ENCODE measurements at places on chromosomes 2 and 18. TPM values are rescaled to one million over a fixed set of nuclear protein-coding genes. Genes with fewer than 3 reads are reported as not detected.
A peak's percentile ranks its signal among the peaks of the same experiment; 100 is the strongest.

DNA sequence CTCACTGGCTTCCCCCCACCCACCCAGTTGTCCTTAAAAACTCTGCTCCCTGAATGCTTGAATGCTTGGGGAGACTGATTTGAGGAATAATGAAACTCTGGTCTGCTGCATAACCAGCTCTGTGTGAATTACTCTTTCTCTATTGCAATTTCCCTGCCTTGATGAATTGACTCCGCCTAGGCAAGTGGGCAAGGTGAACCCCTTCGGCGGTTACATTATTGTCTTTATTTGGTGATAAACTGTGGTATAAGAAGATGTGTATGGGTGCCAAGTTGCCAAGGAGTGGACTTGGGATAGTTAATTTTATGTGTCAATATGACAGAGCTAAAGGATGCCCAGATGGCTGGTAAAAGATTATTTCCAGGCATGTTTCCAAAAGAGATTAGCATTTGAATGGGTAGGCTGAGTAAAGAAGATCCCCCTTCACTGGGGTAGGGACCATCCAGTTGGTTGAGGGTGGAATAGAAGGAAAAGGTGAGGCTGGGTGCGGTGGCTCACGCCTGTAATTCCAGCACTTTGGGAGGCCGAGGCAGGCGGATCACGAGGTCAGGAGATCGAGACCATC lies 98.5 kb upstream of the HAAO start:
- DNase-seq = no peak

DNA sequence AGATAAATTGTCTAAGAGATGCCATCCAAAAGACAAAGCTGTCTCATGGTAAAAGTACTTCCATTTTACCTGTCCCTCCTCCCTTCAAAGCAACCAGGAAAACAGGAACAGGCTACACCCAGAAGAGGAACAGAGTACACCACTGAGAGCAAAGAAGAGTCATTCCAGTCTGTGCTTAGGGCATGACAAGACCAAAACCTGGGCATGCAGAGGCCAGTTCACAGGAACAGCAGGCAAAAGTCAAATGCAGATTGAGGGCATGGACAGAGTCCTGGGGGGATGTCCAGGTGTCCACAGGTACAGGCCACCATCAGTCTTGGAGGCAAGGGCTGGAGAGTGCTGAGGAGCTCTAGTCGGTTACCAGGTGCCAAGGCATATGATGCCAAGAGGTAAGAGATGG lies 23.7 kb downstream of the PLEK start:
- no peak for DNase-seq

- no peak for DNase-seq
Measured at GRCh38 chr2:133878326-133878725, 310.1 kb upstream of the NCKAP5 start.

The VWC2L gene
- not detected for total RNA-seq

The ZNF142 gene
- 3.3 TPM for total RNA-seq

The SLC11A1 gene
- total RNA-seq = not detected

The CNDP1 gene
- not detected for total RNA-seq

DNA sequence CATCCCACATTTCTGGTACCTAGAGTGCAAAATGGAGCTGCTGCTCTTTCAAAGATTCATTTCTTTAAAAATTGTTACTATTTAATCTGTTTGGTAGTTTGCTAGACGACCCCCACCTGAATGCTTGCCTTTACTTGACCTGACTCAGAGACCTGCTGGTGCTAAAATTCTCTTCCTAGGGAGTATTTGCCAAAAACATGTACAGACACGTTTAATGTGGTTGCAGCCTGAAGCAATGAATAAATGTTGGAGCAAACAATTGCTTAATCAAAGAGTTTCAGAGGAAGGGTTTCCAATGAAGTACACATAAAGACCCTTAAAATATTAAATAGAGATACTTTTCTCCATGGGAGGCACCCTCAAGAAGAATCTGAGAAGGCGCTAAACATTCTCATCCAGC lies 734.4 kb downstream of the CBLN2 start:
- no peak for DNase-seq

- no peak for DNase-seq
Measured at GRCh38 chr2:217086038-217086522, 226.2 kb upstream of the TNP1 start.

- no peak for DNase-seq
Measured at GRCh38 chr18:4248686-4249085, 206.4 kb downstream of the DLGAP1 start.

GRCh38 chr2:69065735-69066336 lies 52.9 kb downstream of the ANTXR1 start:
- DNase-seq = no peak

The BCL11A gene
- 1.0 TPM for total RNA-seq

GRCh38 chr2:239826376-239826775 lies 198.8 kb downstream of the NDUFA10 start:
- DNase-seq = no peak

GRCh38 chr2:222760301-222760897 lies 88.9 kb downstream of the MOGAT1 start:
- peak; percentile 16 for DNase-seq

The SULT6B1 gene
- total RNA-seq = not detected

DNA sequence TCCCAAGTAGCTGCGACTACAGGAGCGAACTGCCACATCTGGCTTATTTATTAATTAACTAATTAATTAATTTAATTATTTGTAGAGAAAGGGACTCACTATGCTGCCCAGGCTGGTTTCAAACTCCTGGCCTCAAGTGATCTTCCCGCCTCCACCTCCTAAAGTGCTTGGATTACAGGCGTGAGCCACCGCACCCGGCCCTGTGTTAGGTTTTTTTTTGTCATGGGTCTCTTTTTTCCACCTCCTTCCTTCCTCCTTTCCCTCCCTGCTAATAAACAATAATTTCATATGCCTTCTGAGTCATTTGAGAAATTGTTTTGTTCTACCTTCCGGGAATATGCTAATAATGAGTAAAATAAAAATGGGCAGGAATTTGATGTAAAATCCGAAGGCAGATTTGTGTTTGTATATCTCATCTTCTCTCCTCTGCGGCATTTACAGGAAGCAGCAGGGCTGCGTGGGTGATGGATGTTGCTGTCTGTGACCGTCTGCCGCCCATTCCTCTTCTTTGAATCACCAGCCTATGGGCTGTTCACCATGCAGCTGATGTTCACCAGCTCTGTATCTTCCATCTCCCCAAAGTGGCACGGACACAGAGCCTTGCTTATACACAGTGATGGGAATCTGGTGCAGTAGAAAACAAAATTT lies 89.9 kb downstream of the ACSL3 start:
- no peak for DNase-seq

GRCh38 chr2:149087751-149088150 lies 49.3 kb downstream of the LYPD6B start:
- no peak for DNase-seq

DNA sequence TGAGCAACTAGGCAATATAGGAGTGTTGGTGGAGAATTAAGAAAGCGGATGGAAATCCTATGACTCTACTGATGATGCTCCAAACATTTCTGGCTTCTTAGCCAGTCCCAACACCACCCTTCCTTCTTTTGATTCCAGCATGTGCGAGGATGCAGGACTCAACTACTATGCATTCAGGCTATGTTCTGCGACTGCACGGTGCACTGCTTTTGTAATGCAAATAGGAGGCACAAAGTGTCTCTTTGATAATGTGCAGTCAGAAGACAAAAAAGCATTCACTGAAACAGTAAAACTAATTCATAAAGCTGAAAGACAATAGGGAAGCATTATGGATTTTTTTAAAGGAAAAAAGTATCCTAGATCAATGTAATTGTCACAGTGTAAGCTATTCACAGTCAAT lies 106.7 kb downstream of the MEIS1 start:
- peak; percentile 75 for DNase-seq

GRCh38 chr2:20450201-20450999 lies 3.5 kb downstream of the RHOB start:
- peak; percentile 42 for DNase-seq

- DNase-seq = peak; percentile 20
Measured at GRCh38 chr2:175575346-175576258, 394.1 kb upstream of the ATP5MC3 start.

GRCh38 chr2:46937471-46937901 lies 21.9 kb upstream of the MCFD2 start:
- DNase-seq = no peak

GRCh38 chr2:101272045-101272784 lies 19.5 kb downstream of the CNOT11 start:
- DNase-seq = no peak

GRCh38 chr18:59376351-59376935 lies 17.4 kb upstream of the LMAN1 start:
- peak; percentile 91 for DNase-seq

- DNase-seq = peak; percentile 23
Measured at GRCh38 chr2:126643431-126643830, 12.5 kb upstream of the GYPC start.

- no peak for DNase-seq
Measured at GRCh38 chr2:100882645-100883613, 63.0 kb downstream of the NPAS2 start.

GRCh38 chr2:96413323-96413722 lies 77.8 kb downstream of the NCAPH start:
- no peak for DNase-seq

DNA sequence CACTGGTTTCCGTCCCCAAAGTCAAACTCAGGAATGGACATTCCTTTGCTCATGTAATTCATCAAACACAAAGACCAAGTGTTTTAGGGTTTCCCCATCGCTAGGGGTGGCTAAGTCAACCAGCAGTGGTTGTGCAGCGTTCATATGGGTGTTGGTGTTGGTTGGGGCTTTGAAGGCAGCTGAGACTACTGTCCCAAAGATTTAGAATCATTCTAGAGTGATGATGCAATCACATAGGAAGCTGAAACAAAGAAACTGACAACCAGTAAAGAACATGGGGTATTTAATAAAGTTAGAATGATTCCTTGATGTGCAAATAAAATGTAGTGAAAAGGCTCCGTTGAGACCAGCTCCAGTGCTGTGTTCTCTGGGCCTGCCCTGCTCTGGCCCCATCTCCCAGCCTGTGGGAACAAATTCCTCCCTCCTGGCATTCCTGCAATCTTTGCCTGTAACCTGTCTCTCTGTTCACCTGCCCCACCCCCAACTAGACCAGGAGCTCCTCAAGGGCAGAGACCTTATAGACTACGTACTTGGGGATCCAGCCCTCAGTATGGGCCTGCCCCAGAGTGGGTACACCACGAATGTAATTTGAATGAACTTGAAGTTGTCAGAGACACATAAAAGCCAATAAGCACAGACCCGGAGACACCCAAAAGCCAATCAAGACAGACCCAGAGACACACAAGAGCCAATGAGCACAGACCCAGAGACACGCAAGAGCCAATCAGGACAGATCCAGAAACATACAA lies 191.7 kb upstream of the TWIST2 start:
- no peak for DNase-seq

- no peak for DNase-seq
Measured at GRCh38 chr2:214737188-214737587, 72.3 kb downstream of the BARD1 start.

- DNase-seq = no peak
Measured at GRCh38 chr2:224691563-224691962, 24.6 kb downstream of the CCDC195 start.

DNA sequence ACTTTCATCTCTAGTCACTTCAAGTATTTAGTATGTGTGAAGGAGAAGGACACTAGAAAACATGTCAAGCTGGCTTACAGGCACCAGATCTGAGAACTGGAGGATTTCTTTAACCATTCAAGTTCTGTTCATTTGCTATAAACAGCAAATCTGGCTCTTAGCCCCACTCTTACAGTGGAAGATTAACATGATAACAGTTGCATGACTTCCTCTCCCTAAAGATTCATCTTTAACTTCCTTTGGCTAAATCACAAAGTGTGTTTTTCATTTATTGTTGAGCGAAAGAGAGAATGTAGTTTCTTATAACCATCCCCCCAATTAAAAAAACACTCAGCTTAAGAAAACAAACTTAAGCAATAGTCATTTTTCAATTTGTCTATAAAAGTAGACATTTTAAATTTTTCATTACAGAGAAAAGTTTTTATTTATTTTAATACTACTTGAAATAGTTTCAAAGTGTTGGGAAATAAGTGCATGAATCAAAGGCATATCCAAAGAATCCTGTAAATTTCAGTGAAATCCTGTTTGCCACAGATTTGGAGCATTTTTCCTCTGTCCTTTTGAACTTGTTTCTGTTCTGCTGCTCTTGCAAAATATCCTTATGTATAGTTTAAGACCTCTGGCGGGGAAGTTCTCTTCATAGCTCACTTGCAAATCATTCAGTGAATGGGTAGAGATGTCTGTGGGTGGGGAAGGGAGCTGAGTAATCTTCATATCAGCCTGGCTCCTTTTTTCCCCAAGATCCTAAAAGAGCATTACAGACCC lies 241.0 kb upstream of the RBBP8 start:
- no peak for DNase-seq

The ATP6V1B1 gene
- 0.99 TPM for total RNA-seq

The VIT gene
- not detected for total RNA-seq

DNA sequence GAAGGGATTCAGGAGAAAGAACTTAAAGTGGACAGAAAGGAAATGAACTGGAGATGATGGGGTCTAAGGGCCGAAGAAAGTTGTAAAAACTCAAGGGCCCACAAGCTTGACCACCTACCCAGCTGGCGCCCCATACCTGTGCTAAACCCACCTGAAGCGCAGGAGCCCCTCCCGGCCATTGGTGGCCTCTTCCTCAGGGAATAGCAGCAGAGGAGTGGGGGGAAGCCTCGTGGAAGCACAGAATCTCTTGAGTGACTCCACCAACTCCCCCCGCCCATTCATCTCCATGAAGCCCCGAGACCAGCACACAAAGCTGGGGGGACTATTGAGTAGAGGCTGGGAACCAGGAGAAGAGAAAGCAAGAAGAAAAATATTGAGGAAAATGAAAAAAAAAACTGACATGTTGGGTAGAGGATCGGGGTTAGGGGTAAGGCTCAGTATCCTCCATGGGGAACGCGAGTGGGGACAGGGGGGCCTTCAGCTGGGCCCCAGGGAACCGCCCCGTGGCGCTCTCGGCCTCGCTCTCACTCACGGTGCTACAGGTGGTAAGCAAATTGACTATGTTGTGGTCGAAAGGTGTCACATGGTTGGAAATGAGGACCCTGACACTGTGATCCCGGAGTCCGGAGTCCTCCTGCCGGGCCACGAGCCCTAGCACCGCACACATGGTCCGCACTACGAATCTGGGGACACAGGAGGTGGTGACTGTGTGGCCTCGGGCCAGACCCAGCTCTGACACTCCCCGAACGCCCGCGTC lies 728 bp downstream of the AUP1 start:
- no peak for DNase-seq

The CCDC85A gene
- total RNA-seq = 0.34 TPM

The TMEM150A gene
- total RNA-seq = 7.2 TPM

DNA sequence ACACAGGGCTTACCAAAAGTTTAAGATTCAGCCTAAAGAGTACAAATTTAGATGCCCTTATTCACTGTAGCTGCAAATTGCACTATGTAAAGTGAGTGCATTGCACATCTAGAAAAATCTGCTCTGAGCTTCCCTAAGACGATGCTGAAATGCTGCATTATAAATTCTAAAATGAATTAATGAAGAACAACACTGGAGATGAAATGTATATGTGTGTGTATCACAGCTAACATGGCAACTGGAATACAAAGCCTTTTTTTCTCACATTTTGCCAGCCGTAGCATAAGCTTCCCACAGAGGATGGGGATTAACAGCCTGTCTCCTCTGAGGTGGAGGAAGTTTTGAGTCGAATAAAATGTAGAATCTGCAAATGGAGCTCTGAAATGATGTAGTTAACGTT lies 338.3 kb upstream of the ZEB2 start:
- peak; percentile 20 for DNase-seq

GRCh38 chr2:190119257-190119656 lies 56.7 kb upstream of the MSTN start:
- peak; percentile 59 for DNase-seq
